ENCODE measurements at places on chromosomes 13 and 19.

GRCh38 chr13:47661076-47661475, 340.0 kb downstream of the SUCLA2 start:
- H3K4me1 ChIP-seq: no peaks in the 10 kb centered on the region
- H3K36me3 ChIP-seq: no peaks in the 10 kb centered on the region
- no peak overlapping the region for H3K4me3 ChIP-seq
- H3K27ac ChIP-seq: no peak overlapping the region
- DNase-seq: no peak

DNA sequence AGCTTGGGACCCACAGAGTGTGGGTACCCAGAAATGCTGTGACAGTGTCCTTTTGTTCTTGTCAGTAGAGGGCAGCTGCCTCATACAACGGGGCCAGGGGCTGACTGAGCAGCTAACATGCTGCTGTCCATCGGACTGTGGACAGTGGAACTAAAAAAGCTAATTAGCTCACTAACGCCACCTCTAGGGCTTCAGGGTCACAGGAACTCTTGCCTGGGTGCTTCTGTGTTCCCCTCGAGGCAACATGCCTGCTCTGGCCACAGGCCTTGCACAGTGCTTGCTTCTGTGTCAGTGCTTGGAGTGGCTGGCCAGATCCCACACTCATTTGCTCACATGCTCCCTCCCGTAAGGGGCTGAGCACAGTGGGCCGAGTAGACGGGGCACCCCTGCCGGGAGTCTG, 377.0 kb downstream of the OLFM4 start:
- H3K4me1 ChIP-seq: no peaks in the 10 kb centered on the region
- H3K27ac ChIP-seq: no peak overlapping the region
- no peaks in the 10 kb centered on the region for H3K36me3 ChIP-seq

DNA sequence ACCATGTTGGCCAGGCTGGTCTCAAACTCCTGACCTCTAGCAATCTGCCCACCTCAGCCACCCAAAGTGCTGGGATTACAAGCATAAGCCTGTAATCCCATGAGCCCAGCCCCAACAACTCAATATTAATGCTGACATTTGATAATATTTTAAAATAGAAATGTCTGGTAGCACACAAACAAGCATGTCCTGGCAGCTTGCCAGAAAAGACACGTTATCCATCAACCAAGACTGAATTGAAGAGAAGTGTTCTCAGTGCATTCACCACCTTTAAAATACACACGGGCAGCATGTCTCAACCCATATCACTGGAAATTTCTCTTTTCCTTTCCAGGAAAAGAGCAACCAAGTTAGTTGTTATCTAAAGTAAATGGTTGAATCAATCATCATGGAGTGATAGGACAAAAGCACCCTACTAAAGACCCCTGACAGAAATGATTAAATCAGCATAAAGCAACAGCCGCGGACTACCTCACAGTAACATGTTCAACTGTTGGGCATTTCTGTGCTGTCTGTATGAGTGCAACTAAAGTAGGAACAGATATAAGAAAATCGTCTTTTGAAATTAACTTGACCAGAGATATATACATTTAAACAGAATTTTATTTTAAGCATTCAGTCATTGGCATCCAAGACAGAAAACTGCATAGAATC, 25.0 kb downstream of the LHFPL6 start:
- no peaks in the 10 kb centered on the region for H3K36me3 ChIP-seq
- DNase-seq: no peak
- H3K27ac ChIP-seq: no peak overlapping the region
- H3K4me1 ChIP-seq: no peaks in the 10 kb centered on the region

DNA sequence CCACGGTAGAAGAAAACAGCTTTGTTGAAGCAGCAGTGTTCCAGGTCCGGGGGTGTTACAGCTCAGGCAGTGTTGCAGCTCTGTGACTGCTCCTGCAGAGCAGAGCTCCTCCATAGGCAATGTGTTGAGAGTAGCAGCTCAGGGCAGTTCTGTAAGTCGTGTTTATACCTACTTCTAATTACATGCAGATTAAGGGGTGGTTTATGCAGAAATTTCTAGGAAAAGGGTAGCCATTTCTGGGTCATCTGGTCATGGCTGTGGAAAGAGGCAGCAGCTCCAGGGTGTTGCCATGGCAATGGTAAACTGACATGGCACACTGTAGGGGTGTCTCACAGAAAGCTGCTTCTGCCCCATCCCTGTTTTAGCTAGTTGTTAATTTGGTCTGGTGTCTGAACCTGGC, 316.4 kb downstream of the GPC5 start:
- no peak overlapping the region for H3K27ac ChIP-seq
- no peaks in the 10 kb centered on the region for H3K4me1 ChIP-seq
- H3K27me3 ChIP-seq: no peaks in the 10 kb centered on the region
- no peaks in the 10 kb centered on the region for H3K36me3 ChIP-seq
- DNase-seq: no peak

GRCh38 chr19:29524912-29525831, 622 bp upstream of the VSTM2B start:
- H3K27ac ChIP-seq: no peak overlapping the region
- DNase-seq: no peak
- H3K4me1 ChIP-seq: peaks cover 38% of the 10 kb centered on the region
- peaks cover 28% of the 10 kb centered on the region for H3K27me3 ChIP-seq

GRCh38 chr13:98033277-98034247, 80.1 kb downstream of the IPO5 start:
- H3K4me3 ChIP-seq: no peak overlapping the region
- H3K27ac ChIP-seq: no peak overlapping the region
- H3K27me3 ChIP-seq: no peaks in the 10 kb centered on the region
- no peak for DNase-seq

- no peaks in the 10 kb centered on the region for H3K36me3 ChIP-seq
- no peak for DNase-seq
- H3K4me3 ChIP-seq: no peak overlapping the region
- H3K27ac ChIP-seq: no peak overlapping the region
- no peaks in the 10 kb centered on the region for H3K4me1 ChIP-seq
Measured at GRCh38 chr19:43699506-43700394, 16.1 kb upstream of the IRGC start.

- no peak overlapping the region for H3K4me3 ChIP-seq
- H3K27me3 ChIP-seq: no peaks in the 10 kb centered on the region
- DNase-seq: no peak
- H3K27ac ChIP-seq: no peak overlapping the region
- H3K4me1 ChIP-seq: no peaks in the 10 kb centered on the region
- H3K36me3 ChIP-seq: no peaks in the 10 kb centered on the region
Measured at GRCh38 chr13:43767341-43767931, 19.3 kb downstream of the ENOX1 start.

DNA sequence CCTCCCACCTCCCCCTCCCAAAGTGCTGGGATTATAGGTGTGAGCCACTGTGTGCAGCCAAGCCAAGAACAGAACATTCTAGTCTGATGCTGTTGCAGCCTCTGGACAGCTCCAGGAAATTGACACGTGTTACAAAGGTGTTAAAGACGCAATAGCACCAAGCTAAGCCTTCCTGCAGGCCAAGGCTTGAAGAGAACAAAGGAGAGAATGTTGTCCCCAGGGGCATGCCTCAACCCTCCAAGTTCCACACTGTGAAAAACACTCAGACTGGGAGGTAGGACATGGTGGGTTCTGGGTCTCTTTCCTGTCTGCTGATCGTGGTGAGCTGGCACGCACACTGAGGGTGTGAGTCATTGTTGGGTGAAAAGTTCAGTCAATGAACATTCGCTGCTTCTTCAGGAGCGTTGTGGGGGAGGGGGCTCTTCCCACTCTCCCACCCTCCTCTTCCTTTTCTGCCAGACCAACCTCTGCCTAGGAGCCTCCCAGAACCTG, 5.3 kb upstream of the PTPRS start:
- H3K27ac ChIP-seq: no peak overlapping the region
- H3K36me3 ChIP-seq: no peaks in the 10 kb centered on the region
- no peak for DNase-seq
- no peaks in the 10 kb centered on the region for H3K27me3 ChIP-seq
- H3K4me3 ChIP-seq: no peak overlapping the region

GRCh38 chr19:46218160-46218559, 11.4 kb upstream of the IGFL1 start:
- no peak overlapping the region for H3K27ac ChIP-seq
- H3K27me3 ChIP-seq: no peaks in the 10 kb centered on the region
- no peak for DNase-seq
- H3K4me3 ChIP-seq: no peak overlapping the region

DNA sequence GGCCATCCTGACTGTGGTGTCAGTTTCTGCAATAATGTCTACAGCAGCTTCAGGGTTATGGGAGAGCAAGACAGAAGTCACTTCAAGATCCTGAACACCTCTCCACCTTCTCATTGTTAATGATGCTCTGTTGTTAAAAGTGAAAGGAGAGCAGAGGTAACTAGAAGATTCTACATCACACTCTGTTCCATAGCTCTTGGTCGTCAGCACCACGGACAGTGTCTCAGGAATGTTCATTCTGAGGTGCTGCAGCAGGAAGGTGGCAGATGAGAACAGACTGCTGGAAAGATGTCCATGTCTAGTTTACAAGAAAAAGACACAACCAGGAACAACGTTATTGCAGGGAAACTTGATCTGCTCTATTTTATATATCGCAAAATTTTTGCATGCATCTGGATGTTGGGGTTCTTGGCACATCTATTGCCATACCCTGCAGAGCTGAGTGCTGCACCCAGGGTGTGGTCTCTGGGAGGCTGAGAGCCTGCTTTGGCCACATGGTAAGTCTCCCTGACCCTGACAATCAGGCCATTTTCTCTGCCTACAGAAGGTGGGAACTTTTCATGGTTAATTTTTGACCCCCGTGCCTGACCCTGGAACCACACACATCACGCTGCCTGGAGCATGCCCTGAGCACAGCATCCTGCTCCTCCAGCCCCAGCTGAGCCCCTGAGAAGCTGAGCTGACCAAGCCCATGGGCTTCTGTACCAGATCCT, 12.7 kb downstream of the CEACAM21 start:
- H3K4me3 ChIP-seq: no peak overlapping the region
- no peaks in the 10 kb centered on the region for H3K27me3 ChIP-seq
- H3K27ac ChIP-seq: no peak overlapping the region
- no peaks in the 10 kb centered on the region for H3K4me1 ChIP-seq
- H3K36me3 ChIP-seq: peaks cover 36% of the 10 kb centered on the region

DNA sequence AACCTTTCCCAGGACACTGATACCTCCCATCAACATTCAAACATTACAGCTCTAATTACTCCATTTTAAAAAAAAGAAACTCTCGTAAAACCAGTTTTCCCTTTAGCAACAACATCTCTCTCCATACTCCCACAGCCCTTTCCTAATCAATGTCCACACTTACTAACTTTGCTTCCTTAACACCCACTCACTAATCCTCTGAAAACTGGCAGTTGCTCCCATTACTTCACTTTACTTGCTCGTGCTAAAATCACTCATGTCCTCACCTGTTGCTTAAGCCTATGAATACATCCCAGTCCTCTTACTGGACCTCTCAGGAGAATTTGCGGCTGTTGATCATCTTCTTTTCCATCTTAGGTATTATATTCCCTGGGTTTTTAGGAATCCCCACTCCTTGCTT, 44.8 kb downstream of the RBM26 start:
- H3K27me3 ChIP-seq: no peaks in the 10 kb centered on the region
- no peak overlapping the region for H3K27ac ChIP-seq
- H3K4me1 ChIP-seq: no peaks in the 10 kb centered on the region
- no peak for DNase-seq

- peaks cover 10% of the 10 kb centered on the region for H3K36me3 ChIP-seq
- H3K4me3 ChIP-seq: no peak overlapping the region
- DNase-seq: no peak
- H3K27ac ChIP-seq: peak overlapping the region; percentile 27
- peaks cover 63% of the 10 kb centered on the region for H3K4me1 ChIP-seq
- no peaks in the 10 kb centered on the region for H3K27me3 ChIP-seq
Measured at GRCh38 chr19:12787458-12787857, 3.8 kb upstream of the JUNB start.

- H3K36me3 ChIP-seq: no peaks in the 10 kb centered on the region
- DNase-seq: no peak
- no peak overlapping the region for H3K4me3 ChIP-seq
Measured at GRCh38 chr19:29320086-29320485, 107.1 kb upstream of the UQCRFS1 start.

GRCh38 chr19:5772416-5772815, 12.1 kb downstream of the PRR22 start:
- H3K36me3 ChIP-seq: no peaks in the 10 kb centered on the region
- no peak for DNase-seq
- no peak overlapping the region for H3K4me3 ChIP-seq
- no peaks in the 10 kb centered on the region for H3K27me3 ChIP-seq
- H3K27ac ChIP-seq: no peak overlapping the region

- H3K27me3 ChIP-seq: no peaks in the 10 kb centered on the region
- H3K4me3 ChIP-seq: no peak overlapping the region
- H3K4me1 ChIP-seq: no peaks in the 10 kb centered on the region
- no peak for DNase-seq
Measured at GRCh38 chr13:113272701-113273181, 24.3 kb upstream of the LAMP1 start.

Data from effector memory CD4-positive, alpha-beta T cell (primary cell).